SK-N-MC (cell line): ENCODE measurements at places on chromosomes 16 and 17.
A peak's percentile ranks its signal among the peaks of the same experiment; 100 is the strongest.

- no peak for DNase-seq
These were observed 667.4 kb upstream of the SALL1 start for GRCh38 chr16:51818342-51818944.

DNA sequence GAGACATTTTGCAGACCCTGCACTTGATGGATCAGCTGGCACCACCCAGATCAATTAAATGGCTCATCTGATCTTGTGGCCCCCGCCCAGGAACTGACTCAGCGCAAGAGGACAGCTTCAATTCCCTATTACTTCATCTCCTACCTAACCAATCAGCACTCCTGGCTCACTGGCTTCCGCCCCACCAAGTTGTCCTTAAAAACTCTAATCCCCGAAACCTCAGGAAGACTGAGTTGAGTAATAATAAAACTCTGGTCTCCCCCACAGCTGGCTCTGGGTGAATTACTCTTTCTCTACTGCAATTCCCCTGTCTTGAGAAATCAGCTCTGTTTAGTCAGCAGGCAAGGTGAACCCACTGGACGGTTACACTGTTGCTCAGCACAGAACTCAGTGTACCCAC is 23.6 kb downstream of the SPPL2C start:
- DNase-seq, result peak; percentile 37

- DNase-seq, result no peak
These were observed 275.8 kb downstream of the FOXL1 start for GRCh38 chr16:86854058-86854621.

DNA sequence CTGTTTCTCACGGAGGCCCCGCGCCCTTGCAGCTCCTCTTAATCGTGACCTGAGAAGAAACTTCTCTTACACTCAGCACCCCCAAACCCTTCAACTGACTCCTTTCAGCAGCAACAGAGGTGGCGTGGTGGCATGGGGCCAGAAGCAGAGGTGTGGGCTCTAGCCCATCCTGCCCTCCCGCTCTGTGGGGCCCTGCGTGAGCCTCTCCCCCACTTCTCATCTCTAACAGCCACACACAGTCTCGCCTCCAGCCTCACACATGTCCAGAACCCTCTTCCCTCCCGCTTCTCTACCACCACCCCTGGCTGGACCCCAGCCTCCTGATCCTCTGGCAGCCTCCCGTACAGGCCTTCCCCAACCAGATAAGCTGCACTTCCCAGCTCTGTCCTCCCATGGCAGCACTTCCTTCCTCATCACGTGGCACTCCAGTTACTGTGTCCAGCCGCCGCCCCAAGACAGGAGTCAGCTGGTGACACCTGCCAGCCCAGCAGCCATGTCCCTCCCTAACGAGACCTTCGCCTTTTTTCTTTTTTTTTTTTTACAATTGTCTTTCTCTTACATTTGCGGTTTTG is 30.5 kb downstream of the NSMCE1 start:
- DNase-seq, result no peak

DNA sequence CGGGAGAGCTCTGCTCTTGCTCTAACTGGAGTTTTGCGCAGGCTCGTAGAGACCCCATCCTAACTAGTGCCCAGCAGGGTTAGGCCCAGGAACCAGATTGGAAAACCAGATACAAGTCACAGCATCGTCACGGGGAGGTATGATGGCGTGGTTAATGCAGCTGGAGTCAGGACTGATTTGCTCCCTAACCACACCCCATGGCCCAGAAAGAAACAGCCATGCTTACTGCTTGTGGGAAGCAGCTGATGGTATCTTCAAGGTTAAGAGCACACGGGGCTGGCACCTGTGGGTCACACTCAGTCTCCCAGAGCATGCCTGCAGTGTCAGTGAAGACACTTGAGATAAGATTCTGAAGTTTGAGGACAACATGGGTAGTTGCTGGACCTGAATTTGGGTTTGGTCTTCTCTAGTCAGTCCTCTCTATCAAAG is 60.2 kb downstream of the WIPI1 start:
- DNase-seq, result no peak

- no peak for DNase-seq
These were observed 3.4 kb upstream of the SRL start for GRCh38 chr16:4245077-4245791.

DNA sequence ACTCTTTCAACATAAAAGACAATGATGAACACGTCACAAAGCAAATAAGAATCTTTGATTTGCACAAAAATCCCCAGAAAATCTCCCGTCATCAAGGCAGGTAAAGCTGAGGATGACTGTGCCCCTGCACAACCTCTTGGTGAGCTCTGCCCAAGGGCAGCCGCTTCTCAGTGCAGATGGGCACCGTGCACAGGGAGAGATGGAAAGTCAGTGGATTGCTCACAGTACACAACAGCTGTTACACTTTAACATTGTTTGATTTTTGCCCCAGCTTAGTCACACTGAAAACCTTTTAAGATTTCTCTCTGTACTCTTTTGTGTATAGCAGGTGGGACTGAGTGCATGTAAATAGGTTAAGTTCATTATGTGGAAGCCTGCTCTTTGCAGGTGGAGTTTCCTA is 104.2 kb downstream of the CDK5R1 start:
- DNase-seq, result no peak

- no peak for DNase-seq
These were observed 6.6 kb upstream of the ARMC5 start for GRCh38 chr16:31452631-31453106.

DNA sequence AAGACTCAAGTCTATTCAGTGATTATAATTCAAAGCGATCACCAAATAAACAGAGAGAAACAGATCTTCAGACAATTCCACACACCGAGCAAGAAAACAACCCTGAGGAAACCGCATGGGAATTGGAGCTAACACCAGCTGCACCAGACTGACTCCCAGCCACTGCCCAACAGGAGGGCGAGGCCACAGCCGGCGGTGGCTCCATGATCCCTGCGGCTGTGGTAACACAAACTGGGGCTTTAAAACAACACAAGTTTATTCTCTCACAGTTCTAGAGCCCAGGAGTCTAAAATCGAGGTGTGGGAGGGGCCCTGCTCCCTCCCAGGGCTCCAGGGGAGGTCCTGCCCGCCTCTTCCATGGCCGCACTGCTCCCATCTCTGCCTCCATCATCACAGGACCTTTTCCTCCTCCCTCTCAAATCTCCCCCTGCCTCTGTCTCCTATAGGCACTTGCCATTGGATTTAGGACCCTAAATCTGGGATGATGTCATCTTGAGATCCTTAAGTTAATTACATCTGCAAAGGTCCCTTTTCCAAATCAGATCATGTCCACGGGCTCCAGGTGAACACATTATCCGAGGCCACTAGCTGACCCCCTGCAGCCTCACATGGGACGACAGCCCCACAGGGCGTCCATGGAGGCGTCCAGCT is 9.7 kb upstream of the HEXD start:
- DNase-seq, result no peak

DNA sequence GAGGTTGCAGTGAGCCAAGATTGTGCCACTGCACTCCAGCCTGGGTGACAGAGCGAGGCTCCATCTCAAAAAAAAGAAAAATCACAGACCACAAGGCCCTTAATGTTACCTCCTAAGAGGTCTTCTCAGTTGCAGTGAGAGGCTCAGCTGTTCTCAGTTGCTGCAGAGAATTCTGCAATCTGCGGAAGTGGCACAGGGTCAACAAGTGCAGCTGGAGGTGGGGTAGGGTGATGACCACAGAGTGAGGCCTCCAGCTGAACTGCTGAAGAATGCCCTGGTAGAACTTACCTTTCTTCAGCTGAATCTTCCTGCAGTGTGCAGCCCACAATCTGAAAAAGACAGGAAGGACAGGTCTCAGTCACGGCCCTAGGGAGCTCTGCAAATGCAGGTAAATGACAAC is 26.3 kb downstream of the CNTNAP1 start:
- DNase-seq, result no peak

GRCh38 chr16:57525761-57526160 is 10.6 kb downstream of the CCDC102A start:
- no peak for DNase-seq

- DNase-seq, result no peak
These were observed 139.6 kb downstream of the XYLT1 start for GRCh38 chr16:17331071-17331607.

GRCh38 chr17:29021226-29021625 is 15.4 kb upstream of the SEZ6 start:
- DNase-seq, result no peak

- DNase-seq, result no peak
These were observed 62.7 kb downstream of the CDYL2 start for GRCh38 chr16:80741724-80742123.

GRCh38 chr17:32769846-32770245 is 107.1 kb downstream of the MYO1D start:
- no peak for DNase-seq

DNA sequence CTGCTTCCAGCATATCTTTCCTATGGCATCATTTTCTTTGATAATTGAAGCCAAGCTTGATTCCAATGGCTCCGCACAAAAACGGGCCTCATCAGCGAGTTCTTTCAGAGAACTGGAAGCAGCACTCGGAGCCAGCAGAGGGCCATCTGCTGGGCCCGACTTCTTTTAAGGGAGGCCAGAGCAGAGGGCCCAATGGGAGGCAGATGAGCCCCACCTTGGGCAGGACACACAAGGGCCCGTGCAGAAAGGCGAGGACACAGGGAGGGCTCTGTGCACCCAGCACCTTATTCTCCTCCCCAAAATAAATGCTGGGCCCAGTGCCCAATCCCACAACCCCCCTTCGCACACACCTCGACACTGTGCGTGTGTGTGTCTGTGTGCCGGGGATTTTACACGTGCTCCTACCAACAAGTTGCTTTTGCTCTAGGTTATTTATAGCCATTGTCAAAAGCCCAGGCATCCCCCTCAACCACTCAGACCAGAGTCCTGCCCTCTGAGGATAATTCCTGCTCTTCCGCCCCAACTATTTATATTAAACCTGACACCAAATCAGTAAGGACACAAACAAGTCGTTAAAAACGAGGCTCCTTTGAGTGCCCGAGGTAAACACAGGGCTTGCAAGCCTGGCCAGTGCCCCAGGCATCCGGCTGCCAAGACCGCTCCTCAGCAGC is 6.8 kb downstream of the AXIN2 start:
- no peak for DNase-seq

DNA sequence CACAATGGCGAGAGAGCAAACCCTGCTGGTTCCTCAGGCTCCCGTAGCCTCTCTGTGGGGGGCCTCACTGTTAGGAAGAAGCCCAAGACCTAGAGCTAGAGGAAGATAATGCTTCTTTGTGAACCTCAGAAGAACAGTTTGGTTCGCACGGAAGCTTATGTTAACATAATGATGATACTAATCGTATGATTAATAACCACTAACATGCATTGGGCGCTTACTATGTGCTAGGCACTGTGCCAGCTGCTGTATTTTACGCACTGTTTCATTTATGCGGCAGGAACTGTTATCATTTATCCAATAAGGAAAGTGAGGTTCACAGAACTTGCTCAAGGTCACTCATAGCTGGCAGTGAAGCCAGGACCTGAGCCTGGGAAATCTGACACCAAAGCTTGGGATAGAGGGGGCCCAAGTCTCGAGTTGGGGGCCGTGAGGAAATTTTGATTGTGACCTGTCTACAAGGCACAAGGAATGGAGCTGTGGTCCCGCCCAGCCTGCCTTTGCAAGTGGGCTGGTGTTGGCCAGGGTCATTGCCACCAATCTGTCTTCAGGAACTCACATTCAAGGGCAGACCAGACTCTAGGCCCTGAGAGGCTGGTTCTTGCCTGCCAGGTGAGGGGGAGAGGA is 6.8 kb downstream of the PRCD start:
- no peak for DNase-seq

GRCh38 chr16:29804020-29804419 is 2.3 kb upstream of the MAZ start:
- DNase-seq, result no peak

- no peak for DNase-seq
These were observed 101.5 kb downstream of the MGAT5B start for GRCh38 chr17:76969598-76970172.

DNA sequence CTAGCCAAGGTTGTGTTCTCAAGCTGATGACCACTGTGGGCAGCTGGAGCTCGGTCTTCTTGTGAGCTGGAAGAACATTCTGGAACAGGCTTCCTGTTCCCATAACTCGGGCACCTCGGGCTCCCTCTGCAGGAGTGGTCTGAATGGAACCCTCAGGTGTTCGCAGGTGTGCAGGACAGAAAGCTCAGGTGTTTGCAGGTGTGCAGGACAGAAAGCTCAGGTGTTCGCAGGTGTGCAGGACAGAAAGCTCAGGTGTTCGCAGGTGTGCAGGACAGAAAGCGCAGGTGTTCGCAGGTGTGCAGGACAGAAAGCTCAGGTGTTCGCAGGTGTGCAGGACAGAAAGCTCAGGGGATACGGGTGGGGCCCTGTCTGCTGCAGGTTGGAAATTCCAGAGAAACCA is 109.0 kb upstream of the CACNG5 start:
- DNase-seq, result no peak

DNA sequence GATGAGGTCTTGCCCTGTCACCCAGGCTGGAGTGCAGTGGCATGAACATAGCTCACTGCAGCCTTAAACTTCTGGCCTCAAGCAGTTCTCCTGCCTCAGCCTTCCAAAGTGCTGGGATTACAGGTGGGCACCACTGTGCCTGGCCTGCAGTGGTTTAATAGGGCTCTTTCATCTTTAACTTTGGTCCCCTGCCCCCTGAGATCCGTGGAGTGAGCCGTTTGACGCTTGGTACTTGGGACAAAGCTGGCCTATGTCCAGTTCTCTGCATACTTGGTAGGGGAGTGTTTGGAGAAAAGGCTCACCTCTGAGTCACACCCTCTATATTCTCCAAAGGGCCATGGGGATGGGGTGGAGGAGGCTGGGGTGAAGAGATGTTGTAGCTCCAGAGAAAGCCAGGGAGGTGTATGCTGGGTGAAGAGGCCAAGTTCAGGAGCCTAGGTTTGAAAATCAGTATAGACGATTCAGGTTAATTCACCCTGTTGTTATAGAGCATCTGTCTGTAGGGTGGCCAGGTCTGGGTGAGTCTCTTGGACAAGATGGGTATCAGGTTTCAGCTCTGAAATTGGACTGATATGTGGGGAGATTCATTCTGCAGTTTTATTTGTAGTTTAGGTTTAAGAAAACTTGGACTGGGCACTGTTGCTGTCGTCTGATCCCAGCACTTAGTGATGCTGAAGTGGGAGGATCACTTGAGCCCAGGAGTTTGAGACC is 17.6 kb downstream of the ABCC1 start:
- DNase-seq, result no peak

DNA sequence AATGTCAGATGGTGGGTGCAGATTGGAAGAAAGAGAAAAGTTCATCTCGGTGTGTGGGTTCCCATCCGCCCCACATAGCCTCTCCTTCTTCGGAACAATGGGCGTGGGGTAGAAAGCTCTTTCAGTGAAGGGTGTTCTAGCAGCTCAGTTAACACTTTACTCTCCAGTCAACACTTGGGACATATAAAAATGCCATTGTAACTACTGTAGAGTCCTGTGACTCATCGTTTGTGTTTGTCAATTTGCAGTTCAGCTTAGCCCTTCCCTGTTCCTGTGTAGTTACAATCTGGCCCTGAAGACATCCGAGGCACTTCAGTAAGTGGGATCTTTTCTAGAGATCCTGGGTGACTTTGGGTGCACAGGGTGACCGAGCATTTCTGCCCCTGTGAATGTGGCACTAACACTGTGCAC is 11.5 kb upstream of the CLEC18C start:
- no peak for DNase-seq

GRCh38 chr16:86984991-86985647 is 332.1 kb downstream of the C16orf95 start:
- DNase-seq, result no peak
